Renal pelvis (tissue), 12 donors: ENCODE measurements at places on chromosomes 5 and 9. TPM values are rescaled to one million over a fixed set of nuclear protein-coding genes. Genes with fewer than 3 reads are reported as not detected.

Gene ANKRD18A
- 3.7 TPM for polyA plus RNA-seq

Gene CA9
- polyA plus RNA-seq: 0.34 TPM

Gene C1QTNF2
- polyA plus RNA-seq: 1.3 TPM

Gene TPPP
- polyA plus RNA-seq: 4.2 TPM

Gene NR2F1
- polyA plus RNA-seq: 199 TPM

Gene IL9
- polyA plus RNA-seq: not detected

Gene FOXD4L5
- polyA plus RNA-seq: 0.35 TPM

Gene AP3S1
- 98.3 TPM for polyA plus RNA-seq

Gene F2RL1
- 45.2 TPM for polyA plus RNA-seq

Gene FRRS1L
- 2.1 TPM for polyA plus RNA-seq

Gene SPINK7
- 0.82 TPM for polyA plus RNA-seq

Gene CER1
- polyA plus RNA-seq: 1.1 TPM

Gene FLT4
- 33.7 TPM for polyA plus RNA-seq

Gene ANKRD31
- 0.46 TPM for polyA plus RNA-seq

Gene SPATA31C2
- polyA plus RNA-seq: 0.46 TPM

Gene C5orf58
- 0.11 TPM for polyA plus RNA-seq

Gene ANKRD34B
- 0.26 TPM for polyA plus RNA-seq

Gene INSL4
- polyA plus RNA-seq: not detected

Gene NCS1
- 27.7 TPM for polyA plus RNA-seq

Gene BTNL8
- 0.34 TPM for polyA plus RNA-seq

- DNase-seq: no peak
These were observed 451.0 kb upstream of the GRIA1 start for GRCh38 chr5:153039501-153039900.

DNA sequence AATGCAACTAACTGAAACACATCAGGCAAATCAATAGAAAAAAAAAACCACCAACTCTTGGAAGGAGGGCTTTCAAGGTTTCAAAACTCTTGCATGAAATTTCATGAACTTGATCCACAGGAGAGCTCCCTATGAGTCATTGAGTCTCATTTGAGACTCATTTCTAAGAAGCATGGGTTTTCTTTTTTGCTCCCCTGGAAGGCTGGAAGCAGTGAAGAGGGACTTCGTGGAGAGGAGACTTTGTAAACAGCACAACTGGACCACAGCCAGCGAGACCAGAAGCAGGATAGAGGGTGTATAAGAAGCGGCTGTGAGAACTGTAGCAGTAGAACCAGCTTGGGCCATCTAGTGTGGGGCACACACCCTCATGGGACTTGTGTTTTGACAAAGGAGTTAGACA, 41.2 kb upstream of the RAPGEF1 start:
- no peak for DNase-seq

GRCh38 chr5:120358949-120359348, 105.2 kb upstream of the PRR16 start:
- no peak for DNase-seq

DNA sequence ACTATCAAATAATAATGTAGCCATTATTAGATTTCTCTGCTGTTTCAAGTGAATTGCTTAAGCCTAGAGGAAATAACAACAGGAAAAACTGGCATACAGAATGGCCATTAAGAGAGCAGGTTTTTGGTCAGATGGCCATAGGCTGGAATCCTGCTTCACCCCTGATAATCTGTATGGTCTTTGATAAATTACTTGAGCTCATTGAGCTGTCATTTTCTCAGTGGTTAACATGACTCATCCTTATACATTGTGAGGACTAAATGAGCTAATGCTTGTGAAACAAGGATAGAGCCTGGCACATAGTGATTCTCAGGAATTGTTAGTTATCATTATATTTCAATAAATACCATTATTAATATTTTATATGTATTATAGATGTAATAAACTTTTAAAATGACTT, 516.5 kb downstream of the KIF4B start:
- DNase-seq: no peak

DNA sequence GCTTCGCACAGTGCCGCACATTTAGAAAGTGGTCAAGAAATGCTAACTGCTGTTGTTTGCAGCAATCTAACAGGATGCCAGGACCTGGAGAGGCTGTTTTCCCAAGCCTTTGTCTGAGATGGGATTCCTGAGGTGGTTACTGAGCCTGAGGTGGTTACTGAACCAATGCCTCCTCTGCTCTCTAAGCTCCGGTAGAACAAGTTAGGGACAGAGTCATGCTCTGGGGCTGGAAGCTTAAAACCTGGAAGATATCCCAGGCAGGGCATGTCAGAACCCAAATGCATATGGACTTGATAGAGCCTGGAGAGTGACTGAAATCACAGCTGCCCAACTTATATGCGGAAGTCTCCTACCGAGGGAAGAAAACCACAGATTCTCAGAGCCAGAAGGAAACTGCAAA, 46.5 kb upstream of the FAT2 start:
- DNase-seq: no peak

GRCh38 chr9:71670121-71670520, 98.2 kb downstream of the CEMIP2 start:
- no peak for DNase-seq

- no peak for DNase-seq
These were observed 13.9 kb downstream of the GOLPH3 start for GRCh38 chr5:32160228-32160627.

GRCh38 chr5:6158974-6159831, 219.1 kb downstream of the MED10 start:
- no peak for DNase-seq

DNA sequence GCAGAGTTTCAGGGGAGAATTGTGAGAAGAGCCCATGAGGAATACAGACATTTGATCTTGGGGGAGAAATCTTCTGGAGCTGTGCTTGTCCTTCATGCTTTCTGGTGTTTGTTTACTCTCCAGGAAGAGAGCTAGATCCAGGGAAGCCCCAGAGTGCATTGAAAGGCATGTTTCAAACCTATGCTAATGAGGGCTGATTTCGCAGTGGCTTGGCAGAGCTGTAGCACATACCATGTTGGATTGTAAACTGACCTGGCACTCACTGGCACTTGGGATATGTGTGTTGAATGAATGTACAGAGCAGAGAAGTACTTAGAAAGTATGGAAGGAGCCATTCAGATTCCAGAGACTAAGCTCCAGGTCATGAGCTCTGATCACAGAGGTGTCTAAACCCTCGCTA, 30.9 kb downstream of the TNFSF8 start:
- no peak for DNase-seq

DNA sequence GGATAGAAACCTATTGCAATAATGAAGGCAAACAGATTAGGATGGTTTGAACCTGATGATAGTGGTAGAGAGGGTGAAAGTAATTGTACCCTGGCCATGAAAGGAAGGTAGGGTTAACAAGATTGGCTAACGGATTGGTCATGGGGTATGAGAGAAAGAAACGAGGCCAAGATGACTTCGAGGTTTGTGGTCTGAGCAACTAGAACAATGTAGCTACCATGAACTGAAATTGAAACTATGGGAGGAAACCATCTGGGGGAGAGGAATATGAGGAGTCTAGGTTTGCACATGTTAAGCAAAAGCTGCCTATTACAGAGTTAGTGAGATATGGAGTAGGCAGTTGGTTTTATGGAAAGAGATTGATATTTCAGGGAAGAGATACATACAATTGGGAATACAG, 406.0 kb downstream of the PRELID2 start:
- DNase-seq: no peak

- DNase-seq: no peak
These were observed 96.7 kb downstream of the CAVIN4 start for GRCh38 chr9:100674419-100675122.

GRCh38 chr5:123097871-123098735, 9.1 kb downstream of the PRDM6 start:
- DNase-seq: no peak

- peak; percentile 81 for DNase-seq
These were observed 21.2 kb downstream of the GSN start for GRCh38 chr9:121289026-121289771.

- no peak for DNase-seq
These were observed 58.5 kb upstream of the MYO10 start for GRCh38 chr5:16994565-16994964.

GRCh38 chr5:95949810-95950209, 11.8 kb downstream of the ELL2 start:
- DNase-seq: no peak

DNA sequence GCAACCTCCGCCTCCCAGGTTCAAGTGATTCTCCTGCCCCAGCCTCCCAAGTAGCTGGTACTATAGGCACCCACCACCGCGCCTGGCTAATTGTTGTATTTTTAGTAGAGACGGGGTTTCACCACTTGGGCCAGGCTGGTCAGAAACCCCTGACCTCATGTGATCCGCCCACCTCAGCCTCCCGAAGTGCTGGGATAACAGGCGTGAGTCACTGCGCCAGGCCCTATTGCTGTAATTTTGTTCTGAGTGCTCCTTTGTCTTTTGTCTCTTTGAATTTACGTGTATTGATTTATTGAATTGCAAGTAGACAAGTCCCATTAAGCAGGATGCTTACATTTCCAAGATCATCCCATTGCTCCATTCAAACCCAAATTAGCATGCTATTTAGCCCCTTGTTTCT, 186.7 kb downstream of the MSX2 start:
- no peak for DNase-seq

- no peak for DNase-seq
These were observed 87.1 kb downstream of the PDE6A start for GRCh38 chr5:149857499-149857898.

DNA sequence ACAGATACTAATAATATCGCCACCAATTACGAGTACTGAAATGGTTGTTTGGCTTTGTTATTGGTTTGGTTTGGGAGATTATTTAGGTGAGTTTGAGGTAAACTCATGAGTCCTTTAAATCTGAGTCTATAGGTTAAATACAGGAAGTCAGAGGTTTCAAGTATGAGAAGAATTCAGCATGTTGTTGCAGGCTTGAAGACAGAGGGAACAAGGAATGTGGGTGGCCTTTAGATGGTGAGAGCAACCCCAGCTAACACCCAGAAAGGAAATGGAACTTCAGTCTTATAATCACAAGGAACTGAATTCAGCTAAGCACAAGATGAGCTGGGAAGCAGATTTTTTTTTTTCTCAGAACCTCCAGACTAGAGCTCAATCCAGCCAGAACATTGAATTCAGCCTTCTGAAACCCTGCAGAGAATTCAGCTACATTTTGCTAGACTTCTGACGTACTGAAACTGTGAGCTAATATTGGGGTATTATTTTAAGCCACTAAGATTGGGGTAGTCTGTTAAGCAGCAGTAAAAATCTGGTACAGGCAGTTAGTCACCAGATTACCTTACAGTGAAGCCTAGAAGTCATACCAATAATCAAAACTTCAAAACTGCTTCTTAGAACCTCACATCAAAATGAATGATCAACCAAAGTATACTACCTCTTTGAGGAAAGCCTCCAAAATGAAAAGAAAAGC, 216.0 kb upstream of the PUM3 start:
- DNase-seq: no peak

GRCh38 chr5:177234841-177235240, 68.7 kb downstream of the RAB24 start:
- DNase-seq: no peak

GRCh38 chr5:171093598-171093997, 215.4 kb upstream of the TLX3 start:
- no peak for DNase-seq

DNA sequence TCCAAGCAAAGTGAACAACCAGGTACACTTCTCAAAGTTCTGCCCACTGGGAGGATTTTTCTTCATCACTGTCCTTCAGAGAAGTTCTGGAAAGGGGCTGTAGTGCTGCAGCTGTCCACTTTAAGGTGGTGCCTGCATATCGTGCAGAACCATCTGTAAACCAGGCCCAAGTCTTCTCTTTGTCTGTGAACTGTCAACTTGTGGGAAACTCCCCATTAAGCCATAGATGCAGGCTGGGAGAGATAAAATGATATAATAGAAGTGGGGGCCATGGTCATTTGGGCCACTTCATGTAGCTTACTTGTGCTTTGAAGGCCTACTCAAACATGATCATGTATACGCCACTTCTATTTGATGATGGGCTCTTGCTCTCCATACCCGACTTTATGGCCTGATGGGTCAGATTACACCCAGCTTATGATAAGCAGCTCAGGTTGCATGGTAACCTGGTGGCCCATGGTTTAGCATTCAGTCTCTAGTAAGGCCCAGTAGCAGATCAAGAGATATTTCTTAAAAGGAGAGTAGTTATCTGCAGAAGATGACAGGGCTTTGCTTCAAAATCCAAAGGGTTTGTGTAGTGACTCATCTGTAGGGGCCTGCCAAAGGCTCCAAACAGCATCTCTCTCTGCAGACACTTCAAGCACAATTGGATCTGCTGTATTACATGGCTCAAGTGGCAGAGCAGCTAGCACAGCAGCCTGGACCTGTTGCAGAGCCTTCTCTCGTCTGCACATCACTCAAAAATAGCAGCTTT, 15.7 kb upstream of the BTF3 start:
- DNase-seq: no peak

DNA sequence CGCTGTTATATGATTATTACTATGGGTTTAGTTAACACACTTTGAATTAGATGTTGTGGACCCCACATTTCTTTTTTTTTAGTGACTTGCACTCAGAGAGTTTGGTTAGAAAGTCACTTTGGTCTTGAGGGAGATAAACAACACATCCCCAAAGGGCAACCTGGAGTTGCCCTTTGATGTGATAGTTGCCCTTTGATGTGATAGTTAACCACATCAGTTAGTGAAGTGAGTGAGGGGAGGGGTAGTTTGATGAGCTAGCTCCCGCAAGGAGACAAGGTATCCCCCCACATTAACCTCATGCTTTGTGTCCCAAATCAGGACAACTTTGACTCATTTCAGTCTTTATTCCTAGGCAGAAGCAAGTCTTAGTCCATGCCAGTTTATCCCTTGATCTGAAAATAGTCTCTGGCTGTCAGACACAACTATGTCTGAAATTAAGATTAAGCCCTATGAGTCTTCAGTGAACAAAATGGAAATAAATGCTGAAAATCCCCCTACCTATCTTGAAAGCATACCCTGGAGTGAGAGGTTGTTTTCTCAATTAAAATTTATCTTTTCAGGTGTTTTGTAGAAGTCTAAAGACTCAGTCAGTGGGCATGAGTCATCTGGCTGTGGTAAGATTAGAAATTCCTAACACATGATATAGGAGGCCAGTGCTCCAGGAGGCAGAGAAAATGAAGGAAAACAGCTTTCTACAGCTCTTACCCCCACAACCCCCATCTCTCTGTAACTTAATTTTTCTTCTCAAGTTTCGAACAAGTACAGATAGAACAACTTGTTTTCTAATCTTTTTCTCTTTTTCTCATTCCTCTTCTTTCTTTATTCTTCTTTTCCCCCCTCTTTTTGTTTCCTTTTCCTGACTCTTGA, 208.9 kb upstream of the DMRTA1 start:
- DNase-seq: no peak

- DNase-seq: no peak
These were observed 10.2 kb downstream of the SLC6A18 start for GRCh38 chr5:1235379-1235778.

- DNase-seq: no peak
These were observed 9.0 kb downstream of the COL5A1 start for GRCh38 chr9:134650431-134651190.

DNA sequence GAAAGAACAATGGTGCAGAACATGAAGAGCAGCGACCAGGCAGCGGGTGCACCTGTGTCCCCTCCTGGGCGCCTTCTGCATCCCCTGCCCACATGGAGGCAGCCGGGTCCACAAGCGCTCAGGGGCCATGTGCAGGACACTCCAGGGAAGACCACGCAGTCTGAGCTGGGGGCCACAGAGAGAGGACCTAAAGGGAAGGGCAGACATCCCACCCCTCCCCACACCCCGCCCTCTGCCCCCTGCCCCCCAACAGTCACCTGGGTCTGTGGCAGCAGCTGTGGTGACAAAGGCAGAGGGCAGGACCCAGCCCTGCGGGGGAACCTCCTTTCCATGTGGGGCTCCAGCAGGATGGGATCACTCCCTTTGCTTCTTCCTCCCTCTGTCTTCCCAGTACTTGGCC, 805.7 kb downstream of the CDH9 start:
- no peak for DNase-seq

- DNase-seq: no peak
These were observed 3.0 kb downstream of the FLT4 start for GRCh38 chr5:180646289-180646962.
